ENCODE measurements at places on chromosomes 7 and 10.

GRCh38 chr10:131053192-131053591 lies 258.3 kb downstream of the TCERG1L start:
- DNase-seq, result no peak

DNA sequence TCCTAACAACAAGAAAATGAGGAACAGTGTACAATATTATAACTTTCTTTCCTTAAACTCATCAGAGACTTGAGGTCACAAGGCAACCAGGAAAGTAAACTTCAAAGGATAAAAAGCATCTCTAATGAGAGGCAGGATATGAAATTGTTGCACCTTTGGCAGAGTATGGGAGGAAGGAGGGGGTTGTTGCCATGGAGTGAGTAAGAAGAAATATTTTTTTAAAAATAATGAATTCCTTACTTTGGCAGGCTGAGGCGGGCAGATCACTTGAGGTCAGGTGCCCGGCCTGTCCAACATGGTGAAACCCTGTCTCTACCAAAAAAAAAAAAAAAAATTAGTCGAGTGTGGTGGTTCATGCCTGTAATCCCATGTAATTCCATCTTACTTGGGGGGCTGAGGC lies 21.1 kb upstream of the CHN2 start:
- DNase-seq, result no peak

DNA sequence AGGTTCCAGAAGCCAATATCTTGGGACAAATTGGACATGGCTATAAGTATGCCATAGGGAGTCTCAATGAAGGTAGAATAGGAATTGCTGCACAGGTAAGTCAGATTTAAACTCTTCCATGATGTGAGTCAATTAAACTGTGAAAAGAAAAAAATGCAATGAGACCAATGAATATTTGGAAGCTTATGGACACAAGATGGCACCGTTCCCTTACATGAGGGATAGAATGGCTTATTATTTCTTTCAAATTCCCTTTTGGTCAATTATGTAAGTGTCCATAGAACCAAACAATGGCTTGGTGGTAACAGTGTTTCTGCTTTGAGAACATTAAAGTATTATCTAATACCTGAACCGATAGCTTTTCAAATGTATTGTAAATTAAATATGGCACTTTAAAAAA lies 35.6 kb downstream of the ACADSB start:
- DNase-seq, result no peak

DNA sequence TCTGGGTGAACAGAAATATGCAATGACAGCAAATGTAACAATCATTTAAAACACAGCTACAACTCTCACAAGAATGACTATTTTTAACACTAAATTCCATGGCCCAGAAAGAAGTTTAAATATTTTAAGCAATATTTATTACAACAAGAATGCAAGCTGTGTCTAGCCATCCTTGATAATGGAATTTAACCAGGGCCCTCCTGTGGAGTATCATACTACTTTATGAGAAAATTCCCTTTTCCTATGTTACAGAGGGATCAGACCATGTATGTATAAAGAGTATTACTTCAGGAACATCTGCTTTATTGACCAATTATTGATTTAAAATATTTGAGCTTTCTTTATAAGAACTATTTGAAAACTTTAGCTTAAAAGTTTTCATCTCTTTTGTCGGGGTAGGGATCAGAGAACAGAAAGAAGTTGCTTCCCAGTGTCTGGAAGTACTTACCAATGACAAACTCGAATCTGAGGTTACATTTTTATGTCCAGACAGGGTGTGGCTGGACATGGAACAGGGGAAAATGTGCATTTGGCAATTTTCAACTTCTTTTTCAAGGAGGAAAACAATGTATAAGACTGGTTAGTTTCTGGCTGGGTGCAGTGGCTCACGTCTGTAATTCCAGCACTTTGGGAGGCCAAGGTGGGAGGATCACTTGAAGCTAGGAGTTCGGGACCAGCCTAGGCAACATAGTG lies 48.3 kb upstream of the NRBF2 start:
- DNase-seq, result no peak

DNA sequence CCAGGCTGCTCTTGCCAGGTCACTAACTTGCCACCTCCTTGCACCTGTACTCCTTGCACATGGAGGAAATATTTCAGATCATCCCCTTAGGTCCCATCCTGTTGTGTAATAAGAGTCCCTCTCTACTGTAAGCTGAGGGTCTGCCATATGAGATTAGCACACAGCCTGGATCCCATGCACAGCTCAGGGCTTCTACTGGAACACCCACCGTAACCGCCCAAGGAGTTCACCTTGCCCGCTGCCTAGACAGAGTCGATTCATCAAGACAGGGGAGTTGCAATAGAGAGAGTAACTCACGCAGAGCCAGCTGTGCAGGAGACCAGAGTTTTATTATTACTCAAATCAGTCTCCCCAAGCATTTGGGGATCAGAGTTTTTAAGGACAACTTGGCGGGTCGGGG lies 694.4 kb upstream of the C7orf33 start:
- no peak for DNase-seq

DNA sequence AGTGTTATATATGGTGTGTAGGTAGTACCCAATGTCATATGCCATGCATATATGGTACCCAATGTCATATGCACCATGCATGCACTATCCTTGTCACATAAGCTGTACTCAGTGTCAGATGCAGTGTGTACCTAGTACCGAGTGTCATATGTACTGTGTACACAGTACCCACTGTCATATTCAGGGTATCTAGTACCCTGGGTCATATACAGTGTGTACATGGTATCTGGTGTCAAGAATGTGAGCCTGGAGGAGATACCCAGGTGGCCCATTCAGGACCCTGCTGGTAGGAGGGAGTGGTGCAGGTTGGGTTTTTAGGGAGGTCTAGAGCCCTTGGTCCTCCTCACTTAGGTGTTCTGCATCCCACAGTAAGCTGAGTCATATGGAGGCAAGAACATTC lies 1.8 kb downstream of the ZMYND11 start:
- no peak for DNase-seq

GRCh38 chr7:92808635-92809034 lies 27.7 kb downstream of the CDK6 start:
- no peak for DNase-seq

DNA sequence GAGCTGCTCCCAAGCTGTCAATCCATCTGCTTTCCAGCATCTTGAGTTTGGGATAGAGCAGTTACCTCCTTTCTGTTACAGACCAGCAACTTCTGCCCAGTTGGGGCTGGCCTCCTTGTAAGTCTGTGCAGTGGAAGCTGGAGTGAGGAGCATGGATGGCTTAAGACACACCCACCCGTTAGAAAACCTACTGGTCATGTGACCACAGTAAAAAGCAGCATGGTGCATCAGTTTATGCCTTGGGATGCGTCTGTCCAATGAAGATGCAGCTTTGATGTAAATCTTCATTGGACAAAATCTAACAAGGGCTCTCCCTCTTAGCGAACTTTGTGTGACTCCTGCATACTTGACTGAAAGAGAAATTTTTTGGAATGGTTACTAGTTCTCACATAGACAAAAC lies 453.5 kb downstream of the TYW1 start:
- no peak for DNase-seq

DNA sequence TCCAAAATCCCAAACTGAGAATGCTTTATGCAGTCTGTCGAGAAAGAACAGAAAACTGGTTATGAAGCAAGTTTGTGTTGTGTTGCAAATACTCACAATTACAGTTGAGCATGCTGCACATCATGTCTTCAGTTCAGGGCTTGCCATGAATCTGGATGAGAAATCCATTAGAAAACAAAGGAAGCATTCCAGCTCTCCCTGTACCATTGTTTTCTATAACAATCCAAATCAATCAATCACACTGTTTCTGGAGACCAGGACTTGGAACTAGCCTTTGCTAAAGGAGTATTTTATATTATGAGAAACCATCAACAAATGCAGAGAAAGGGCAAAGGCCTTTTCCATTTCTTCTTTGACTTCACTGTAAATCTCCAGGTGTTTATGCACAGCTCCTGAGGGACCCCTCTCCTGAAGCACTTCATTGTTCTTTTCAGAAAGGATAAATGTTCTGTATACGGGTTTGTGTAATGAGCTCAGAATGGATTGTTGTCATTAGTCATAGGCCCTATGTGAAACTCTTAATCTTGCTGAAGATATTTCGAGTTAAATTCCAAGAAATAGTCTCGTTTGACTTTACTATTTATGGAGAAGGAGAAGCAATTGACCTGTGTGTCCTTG lies 364.7 kb upstream of the POM121L12 start:
- no peak for DNase-seq

DNA sequence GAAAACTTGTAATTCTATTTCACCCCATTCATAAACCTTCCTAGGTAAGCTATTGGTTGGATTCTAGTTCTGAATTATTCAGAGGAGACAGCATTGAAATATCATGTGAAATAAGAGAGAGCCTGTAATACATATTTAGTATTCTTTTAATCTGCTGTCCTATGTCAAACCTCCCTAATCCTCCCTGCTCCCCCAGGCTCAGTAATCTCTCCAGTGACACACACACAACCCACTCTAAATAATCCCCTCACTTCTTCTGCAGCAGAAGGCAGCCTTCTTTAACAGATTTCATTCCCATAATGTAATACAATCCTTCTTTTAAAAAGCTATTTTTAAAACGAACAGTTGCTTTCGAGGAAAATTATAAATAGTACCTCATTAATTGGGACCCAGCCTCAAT lies 639.7 kb upstream of the AUTS2 start:
- DNase-seq, result no peak

DNA sequence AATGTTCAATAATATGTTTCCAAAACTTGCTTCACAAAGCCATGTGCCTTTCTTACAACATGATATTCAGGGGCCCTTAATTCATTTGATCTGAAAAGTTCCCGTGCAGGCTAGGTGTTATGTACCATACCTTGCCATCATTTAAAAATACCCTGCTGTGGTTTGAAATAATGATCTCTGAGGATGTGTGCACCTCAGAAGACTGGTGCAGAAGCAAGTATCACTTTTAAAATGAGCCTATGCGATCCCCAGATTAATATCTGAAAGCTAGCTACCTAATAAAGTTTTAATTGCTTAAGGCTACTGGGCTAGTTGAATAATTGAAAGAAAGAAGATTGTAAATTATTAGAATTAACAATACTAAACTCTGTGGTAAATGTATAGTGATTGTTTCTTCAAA lies 262.4 kb downstream of the CDK14 start:
- DNase-seq, result no peak

DNA sequence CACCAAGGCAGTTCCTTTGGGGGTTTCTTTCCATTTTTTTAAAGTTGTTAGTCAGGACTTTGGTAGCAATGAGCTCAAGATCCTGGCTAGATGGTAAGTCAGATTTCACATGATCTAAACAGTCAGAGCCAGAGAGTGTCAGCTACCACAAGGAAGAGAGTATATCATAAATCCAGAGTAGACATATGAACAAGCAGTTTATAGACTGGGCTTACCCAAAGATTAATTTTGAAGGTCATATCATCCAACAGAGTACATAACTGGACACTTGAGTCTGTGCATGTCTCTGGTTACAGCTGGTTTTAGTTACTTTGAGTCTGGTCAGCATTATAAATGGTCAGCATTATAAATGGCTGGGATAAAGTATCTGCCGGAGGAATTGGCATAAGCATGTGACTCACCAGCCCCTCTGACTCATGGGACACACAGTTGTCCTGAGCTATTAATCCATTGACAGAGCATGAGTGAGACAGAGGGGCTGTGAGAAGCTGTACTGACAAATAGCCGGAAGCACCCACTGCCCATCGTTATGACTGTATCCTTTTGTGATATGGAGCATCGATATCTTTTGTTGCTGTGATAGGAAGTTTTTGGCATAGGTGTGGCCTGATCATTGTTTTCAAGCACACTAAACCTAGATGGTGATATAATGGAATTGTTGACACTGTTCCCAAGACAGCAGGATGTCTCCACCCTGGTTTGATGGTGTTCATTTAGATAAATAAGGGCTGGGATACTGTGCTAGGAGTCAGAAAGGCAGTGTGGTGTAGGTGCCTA lies 19.3 kb downstream of the PPP1R3C start:
- DNase-seq, result peak; percentile 88

- DNase-seq, result no peak
Measured at GRCh38 chr7:131859147-131859821, 302.9 kb upstream of the PODXL start.

GRCh38 chr7:83613232-83613631 lies 35.7 kb downstream of the SEMA3E start:
- DNase-seq, result no peak

DNA sequence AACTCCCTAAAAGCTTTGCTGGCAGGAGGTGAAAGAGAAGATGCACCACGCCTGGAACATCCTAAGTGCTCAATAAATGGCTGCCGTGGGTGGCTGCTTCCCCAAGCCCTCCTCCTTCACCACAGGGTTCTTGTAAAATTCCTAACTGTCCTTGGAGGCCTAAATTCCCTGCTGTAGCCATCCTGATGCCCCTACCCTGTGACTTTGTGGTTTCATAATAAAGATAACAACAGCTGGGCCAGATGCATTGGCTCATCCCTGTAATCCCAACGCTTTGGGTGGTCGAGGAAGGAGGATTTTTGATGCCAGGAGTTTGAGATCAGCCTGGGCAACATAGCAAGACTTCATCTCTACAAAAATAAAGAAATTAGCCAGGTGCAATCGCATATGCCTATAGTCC lies 341.8 kb downstream of the ANKRD30A start:
- DNase-seq, result no peak

DNA sequence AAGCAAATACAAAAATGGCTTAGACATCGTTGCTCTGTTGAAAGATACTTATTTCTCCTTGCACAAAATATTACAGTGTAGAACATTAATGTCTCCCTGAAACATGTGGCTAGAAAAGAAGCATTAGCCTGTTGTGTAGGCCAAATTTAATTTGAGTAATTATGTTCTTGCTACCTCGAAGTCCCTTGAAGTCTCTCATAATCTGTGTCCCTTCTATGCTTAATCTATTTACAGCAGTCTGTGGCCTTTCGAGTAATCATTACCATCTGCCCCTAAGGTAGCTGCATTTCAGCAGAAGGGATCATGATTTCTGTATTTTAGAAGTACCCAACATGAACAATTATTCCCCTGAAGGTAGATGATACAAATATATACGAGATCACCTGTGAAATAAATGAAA lies 615.2 kb downstream of the GRM8 start:
- no peak for DNase-seq

GRCh38 chr10:49109669-49110340 lies 5.5 kb downstream of the VSTM4 start:
- DNase-seq, result no peak

DNA sequence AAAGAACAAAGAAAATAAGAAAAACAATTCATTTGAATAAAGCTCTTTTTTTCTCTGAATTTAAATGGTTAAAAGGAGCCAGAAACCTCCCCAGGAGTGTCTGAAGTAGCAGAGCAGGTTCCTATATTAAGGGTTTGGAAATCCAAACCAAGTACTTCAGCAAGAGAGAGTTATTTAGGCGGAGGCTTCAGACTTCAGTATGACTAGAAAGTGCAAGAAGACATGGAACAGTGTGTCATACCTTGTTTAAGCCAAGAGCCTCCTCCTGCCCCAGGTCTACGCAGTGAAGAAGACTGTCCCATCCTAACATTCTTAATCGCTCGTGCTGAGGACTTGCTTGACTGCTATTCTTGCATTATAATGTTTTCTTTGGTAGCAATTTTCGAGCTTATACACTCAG lies 51.3 kb downstream of the ODAD2 start:
- DNase-seq, result no peak

DNA sequence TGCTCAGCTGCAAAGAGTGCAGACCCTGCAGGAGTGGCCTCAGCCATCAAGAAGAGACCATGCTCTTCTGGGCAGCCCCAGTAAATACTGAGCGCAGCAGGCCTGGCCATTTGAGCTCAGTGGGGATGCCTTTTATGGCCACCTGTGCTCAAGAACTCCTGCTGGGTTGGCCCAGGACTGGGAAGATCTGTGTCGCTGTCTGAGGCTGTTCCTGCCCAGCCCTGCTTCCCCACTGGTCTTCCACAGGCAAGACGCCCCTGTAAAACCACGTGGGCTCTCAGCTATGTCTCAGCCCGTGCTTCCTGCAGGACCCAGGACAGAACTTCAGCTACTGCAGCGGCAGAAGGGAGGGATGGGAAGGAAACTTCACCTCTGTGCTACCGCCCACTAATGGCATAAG lies 10.5 kb upstream of the PPIF start:
- no peak for DNase-seq
